ENCODE measurements at places on chromosomes 7 and 10.

DNA sequence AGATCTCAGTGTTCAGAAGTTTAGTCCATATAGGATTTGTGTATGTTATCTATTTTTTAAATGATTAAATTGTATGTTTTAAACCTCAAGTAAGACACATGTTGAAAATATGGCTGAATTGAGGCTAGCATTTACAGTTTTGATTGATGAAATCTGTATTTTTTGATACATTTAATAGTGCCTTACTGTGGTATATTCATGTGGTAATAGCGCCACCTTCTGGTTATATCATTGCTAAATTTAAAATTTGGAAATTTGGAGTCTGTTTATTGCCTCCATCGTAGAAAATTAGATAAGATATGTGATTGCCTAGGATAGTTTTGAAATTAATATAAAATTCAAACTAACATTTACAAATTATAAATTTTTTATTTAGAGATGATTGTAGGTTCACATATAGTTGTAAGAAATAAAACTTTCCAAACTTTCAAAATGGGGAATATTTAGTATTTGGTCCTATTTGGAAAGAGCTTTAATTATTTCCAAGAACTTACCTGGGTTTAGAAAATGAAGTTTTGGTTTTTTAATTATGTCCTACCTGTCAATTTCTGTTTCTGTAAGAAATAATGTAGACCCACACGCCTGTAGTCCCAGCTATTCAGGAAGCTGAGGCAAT, 19.1 kb upstream of the ARMS2 start:
- DNase-seq, result peak; percentile 70

DNA sequence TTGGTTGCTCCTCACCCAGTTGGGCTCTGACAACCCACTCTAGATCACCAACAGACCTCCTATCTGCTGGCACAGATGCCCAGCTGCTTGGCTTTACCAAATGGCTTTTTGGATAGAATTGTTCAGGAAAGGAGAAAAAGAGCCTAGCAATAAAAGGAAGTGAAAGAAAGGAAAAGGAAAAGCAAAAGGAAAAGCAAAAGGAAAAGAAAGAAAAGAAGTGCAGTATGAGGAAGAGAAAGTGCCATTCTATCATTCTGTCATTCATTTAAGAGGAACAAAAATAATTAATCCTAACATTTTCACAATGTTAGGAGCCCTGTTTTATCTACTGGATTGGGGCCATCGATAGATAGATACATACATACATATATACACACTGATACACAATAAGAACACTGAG, 353.6 kb downstream of the THSD7A start:
- DNase-seq, result no peak

- no peak for DNase-seq
Observed at GRCh38 chr10:11204351-11204942, 186.8 kb downstream of the CELF2 start.

GRCh38 chr7:147937428-147937827, 653.1 kb upstream of the C7orf33 start:
- no peak for DNase-seq

- DNase-seq, result peak; percentile 31
Observed at GRCh38 chr10:49539320-49539885, 482 bp upstream of the ERCC6 start.

DNA sequence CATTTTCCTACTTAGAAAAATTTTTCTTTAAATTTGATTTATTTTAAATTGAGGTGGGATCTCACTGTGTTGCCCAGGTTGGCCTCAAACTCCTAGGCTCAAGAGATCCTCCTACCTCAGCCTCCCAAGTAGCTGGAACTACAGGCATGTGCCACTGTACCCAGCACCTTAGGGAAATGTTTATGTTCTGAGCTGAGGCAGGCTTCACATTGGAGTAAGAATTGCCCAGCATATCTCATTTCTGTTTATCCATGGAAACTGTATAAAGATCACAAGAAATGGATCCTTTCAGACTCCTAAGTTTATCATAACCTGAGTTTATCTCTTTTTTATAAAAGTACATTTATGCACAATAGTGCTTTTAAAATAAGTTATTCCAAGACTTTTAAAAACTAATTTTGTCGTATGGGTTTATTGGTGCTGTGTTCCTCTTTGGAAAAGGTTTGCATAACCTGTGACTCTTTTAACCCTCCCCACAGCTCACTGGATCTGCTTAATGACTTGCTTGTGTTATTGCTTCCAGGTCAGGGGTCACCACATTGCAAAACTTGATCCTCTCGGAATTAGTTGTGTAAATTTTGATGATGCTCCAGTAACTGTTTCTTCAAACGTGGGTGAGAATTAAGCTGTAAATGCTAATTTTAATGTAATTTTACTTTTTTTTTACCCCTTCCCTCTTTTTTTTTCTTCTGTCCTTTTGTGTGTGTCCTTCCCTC, 40.7 kb downstream of the OGDH start:
- no peak for DNase-seq

DNA sequence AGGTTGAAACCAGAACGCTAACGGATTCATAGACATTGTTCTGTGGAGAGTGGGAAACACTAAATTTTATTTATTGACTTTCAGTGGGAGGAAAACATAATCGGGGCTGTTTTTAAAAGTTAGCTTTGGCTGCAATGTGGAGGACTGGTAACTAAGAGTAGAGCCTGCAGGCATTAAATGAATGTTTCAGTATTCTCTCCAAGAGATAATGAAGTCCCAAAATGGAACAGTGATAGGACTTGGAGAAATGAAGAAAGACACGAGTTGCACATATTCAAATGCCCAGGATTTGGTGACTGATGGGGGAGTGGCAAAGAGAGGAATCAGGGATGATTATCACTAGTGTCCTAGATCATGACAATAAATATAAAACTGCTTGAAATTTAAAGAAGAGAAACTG, 359.8 kb upstream of the LRRTM3 start:
- no peak for DNase-seq
